Activated naive CD4-positive, alpha-beta T cell treated with Interleukin-2 at 50 U/mL for 16 hours (primary cell): ENCODE measurements at places on chromosomes 13 and 19.
A peak's percentile ranks its signal among the peaks of the same experiment; 100 is the strongest.

DNA sequence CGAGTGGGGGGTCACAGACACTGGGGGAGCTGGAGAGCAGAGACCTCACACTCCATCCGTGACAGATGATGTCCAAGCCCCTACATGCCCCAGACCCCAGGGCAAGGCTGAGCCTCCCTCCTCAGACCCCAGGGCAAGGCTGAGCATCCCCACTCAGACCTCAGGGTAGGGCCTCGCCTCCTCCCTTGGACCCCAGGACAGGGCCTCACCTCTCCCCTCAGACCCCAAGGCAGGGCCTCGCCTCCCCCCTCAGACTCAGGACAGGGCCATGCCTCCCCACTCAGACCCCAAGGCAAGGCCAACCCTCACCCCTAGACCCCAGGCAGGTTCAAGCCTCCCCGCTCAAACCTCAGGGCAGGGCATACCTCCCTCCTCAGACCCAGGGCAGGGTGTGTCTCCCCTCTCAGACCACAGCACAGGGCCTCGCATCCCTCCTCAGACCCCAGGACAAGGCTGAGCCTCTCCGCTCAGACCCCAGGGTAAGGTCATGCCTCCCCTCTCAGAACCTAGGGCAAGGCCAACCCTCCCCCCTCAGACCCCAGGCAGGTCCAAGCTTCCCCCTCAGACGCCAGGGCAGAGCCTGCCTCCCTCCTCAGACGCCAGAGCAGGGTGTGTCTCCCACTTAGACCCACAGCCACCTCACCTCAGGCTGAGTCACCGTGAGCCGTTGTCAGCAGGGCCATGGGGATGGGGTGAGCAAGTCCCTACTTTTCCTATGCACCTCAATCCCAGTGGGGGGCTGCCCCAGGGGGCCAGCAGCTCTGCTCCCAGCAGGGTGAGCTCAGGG, 1.7 kb upstream of the S1PR4 start:
- peak; percentile 73 for DNase-seq

DNA sequence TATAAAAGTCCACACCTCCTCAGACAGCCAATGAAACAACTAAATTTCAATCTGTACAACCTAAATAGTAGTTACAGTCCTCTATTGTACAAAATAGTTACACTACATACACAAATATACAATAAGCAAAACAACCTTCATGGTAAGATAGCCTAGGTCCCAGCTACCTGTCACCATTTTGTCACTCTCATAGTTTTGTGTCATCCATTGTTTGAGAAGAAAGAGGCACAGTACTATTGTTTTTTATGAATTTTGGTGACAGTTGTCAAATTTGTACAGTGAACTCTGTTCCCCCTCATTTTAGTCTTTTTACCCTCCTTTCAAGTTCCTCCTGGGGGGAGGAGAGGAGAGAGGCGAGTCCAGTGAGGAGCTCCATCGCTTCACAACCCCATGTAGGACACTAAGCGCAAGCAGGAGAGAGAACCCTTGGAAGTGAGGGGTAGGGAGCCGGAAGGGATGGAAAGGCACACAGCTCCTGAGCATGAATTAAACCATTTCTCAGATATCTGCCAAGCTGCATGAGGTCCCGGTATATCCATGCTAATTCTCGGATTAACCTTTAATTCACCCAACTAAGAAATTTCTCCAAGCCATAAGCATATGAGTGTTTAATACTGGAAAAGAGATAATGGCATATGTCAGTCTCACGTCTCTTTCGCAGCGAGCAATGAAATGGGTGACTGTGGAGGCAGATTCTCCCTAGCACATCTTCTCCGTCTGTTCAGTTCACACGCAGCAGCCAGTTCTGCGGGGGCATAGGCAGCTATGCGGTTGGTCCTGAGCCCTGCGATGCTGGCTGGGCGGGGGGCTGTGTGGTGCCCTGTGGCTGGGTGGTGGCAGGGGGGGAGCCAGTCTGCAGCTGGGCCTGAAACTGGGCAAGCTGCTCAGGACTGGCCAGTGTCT, 60.5 kb downstream of the SERP2 start:
- no peak for DNase-seq

- no peak for DNase-seq
Observed at GRCh38 chr13:29909975-29910674, 59.7 kb upstream of the UBL3 start.

DNA sequence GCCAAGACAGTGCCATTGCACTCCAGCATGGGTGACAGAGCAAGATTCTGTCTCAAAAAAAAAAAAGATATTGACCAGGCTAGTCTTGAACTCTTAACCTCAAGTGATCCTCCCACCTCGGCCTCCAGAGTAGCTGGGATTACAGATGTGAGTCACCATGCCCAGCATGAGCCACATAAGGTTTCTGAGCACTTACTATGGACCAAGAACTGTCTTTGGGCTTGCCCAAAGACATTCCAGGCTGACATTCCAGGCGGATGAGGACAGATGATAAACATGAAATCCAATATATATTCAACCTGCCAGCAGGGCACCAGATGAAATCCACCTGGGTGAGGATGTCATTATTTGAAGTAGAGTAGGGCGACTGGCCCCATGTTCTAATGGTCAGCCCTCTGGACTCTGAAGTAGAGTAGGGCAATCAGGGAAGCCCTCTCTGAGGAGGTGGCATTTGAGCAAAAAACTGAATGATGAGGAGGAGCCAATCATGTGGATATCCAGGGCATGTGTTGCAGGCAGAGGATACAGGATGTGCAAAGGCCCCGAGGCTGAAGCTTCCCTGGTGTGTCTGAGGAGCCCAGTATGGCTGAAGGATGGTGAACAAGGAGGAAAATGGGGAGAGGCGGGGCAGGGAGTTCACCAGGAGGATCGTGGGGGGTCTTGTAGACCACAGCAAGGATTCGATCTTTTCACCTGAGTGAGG, 4.0 kb downstream of the C19orf38 start:
- DNase-seq: no peak

DNA sequence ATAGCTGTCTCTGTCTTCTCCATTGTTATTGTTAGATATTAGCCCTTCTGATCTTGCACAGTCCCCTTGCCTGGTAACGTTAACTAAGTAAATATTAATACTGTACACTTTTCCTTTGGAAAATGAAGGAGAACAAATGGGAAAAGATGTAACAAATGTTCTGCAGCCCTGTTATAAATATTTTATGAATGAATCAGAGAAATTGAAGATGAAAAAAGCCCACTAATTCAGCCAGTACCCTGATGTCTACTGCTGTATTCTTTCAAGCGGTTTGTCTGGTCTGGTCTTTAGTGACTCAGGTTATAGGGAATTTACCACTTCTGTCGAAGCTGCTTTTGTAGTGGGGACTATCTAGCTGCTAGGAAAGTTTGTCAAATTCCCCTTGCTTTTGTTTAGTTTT, 121.0 kb downstream of the COG6 start:
- DNase-seq: no peak

- DNase-seq: no peak
Observed at GRCh38 chr13:40274103-40274502, 392.3 kb downstream of the FOXO1 start.

- no peak for DNase-seq
Observed at GRCh38 chr13:66189986-66190385, 1040.2 kb downstream of the PCDH9 start.

- no peak for DNase-seq
Observed at GRCh38 chr19:15231271-15231670, 977 bp downstream of the EPHX3 start.

DNA sequence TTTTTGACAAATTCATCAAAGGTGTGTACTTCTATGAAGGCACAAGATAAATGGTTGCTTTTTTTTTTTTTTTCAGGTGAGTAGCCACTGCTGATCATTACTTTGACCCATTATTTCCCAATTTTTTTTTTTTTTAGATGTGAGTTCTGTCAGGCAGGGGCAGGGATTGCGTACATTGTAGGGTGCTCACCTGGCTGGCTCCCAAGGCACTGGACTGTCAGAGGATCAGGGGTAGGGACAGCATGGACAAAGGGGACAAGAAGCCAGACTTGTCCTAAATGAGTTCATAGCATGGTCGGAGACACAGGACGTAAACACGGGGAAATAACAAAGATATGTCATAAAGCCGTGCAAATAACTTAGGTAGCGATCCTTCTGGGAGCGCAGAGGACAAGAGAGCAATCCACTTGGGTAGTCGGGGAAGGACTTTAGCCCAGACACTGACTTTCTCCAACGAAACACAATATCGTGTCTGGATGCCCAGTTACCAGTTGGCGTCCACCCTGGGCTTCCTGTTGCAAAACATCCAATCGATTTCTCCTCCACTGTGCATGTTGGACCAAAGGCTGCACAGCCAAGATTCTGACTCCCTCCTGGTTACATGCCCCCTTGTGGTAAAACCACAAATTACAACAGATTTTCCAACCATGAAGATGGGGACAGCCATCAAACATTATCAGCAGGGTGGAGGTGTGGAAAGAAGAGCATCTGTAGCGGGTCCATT, 27.5 kb upstream of the KATNAL1 start:
- no peak for DNase-seq

DNA sequence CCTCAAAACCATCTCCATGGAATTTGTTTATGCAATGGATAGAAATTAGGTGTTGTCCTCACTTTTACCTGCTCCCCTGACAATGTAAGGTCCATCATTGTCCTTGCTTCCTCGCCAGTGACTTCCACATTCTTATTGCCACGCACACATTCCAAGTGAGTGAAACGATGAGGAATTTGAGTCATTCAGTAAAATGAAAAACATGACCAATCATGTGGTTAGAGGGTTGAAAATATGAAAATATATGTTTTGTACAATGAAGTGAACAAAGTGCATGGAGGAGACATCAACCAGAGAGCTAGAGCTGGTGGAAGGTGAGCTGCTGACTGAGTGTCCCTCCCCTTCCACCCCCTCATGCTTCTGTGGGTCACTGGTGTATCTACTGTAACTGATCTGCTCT, 91.7 kb downstream of the ATP8A2 start:
- no peak for DNase-seq

GRCh38 chr19:996051-996838, 4.0 kb upstream of the GRIN3B start:
- peak; percentile 74 for DNase-seq

GRCh38 chr13:111552891-111553655, 232.6 kb downstream of the TEX29 start:
- no peak for DNase-seq
